Neural crest cell (in vitro differentiated cells): ENCODE measurements at places on chromosomes 3 and 15.

- no peak overlapping the region for H3K27ac ChIP-seq
- no peak overlapping the region for H3K4me3 ChIP-seq
- H3K36me3 ChIP-seq, result peaks cover 8% of the 10 kb centered on the region
- H3K27me3 ChIP-seq, result no peaks in the 10 kb centered on the region
Measured at GRCh38 chr3:120081719-120082118, 12.5 kb downstream of the GSK3B start.

DNA sequence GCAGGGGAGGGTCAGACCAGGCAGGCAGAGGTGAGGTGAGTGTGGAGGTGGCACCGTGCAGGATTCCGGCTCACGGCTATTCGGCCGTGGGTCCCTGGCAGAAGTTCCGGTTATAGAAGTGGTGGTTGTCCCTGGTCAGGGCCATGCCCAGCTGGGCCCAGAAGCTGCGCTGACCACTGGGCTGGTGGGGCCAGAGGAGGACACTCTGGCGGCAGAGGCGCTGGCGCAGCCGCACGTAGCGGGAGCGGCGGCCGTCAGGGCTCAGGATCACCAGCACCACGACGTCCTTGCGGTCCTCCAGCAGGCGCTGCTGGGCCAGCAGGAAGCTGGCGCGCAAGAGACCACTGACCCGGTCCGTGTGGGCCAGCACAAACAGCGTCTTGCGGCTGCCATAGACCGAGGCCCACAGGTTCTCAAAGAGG, 4.3 kb downstream of the TLR9 start:
- no peak for DNase-seq
- H3K27ac ChIP-seq, result no peak overlapping the region
- peaks cover 4% of the 10 kb centered on the region for H3K4me1 ChIP-seq
- no peak overlapping the region for H3K4me3 ChIP-seq

DNA sequence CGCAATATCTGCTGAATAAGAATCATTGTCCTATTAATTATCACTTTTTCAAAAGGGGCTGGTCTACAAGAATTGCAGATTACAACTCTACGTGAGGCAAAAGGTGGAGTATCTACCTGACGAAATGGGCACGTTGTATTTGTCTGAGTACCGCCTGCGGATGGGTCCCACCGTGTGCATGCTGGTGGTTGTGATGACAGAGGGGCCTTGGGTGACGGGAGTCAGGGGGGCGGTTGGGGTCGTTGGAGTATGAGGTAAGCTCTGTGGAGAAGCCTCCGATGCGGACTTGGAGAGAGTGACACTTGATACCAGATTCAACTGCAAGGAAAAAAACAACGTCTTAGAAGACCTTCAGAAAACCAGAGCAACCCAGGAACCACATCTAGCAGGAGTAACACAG, 605.8 kb downstream of the FOXP1 start:
- no peaks in the 10 kb centered on the region for H3K27me3 ChIP-seq
- H3K27ac ChIP-seq, result peak overlapping the region; percentile 6
- H3K4me3 ChIP-seq, result no peak overlapping the region
- DNase-seq, result no peak

- no peak overlapping the region for H3K27ac ChIP-seq
- H3K36me3 ChIP-seq, result peaks cover 2% of the 10 kb centered on the region
- peaks cover 62% of the 10 kb centered on the region for H3K4me1 ChIP-seq
- no peaks in the 10 kb centered on the region for H3K27me3 ChIP-seq
- H3K4me3 ChIP-seq, result no peak overlapping the region
Measured at GRCh38 chr15:57059026-57059660, 140.7 kb downstream of the TCF12 start.

GRCh38 chr15:45199136-45199810, 11.5 kb upstream of the SHF start:
- peak overlapping the region; percentile 90 for H3K27ac ChIP-seq
- H3K4me1 ChIP-seq, result peaks cover 19% of the 10 kb centered on the region
- no peak overlapping the region for H3K4me3 ChIP-seq
- H3K36me3 ChIP-seq, result peaks cover 6% of the 10 kb centered on the region
- DNase-seq, result peak; percentile 26

- peaks cover 13% of the 10 kb centered on the region for H3K4me1 ChIP-seq
- no peak overlapping the region for H3K27ac ChIP-seq
- no peaks in the 10 kb centered on the region for H3K36me3 ChIP-seq
Measured at GRCh38 chr15:100216182-100216581, 125.6 kb downstream of the ADAMTS17 start.

DNA sequence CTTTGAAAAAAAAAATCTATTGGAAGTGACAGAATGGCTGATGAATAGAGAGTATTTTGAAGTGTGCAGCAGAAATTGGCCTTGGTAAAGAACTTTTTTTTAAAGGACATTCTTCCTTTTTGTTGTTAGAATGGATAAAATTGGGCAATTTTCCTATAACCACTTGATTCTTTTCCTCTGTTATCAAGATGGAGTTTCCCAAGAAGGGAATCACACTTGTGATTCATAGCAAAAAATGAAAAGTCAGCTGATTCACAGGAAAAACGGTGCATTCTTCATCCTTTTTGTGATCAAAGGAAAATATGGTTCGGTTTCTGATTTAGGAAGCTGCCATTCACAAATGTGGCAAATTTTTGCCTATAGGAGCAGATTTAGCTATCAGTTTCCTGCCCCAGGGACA, 486.8 kb downstream of the GBE1 start:
- no peaks in the 10 kb centered on the region for H3K36me3 ChIP-seq
- no peaks in the 10 kb centered on the region for H3K27me3 ChIP-seq
- no peak for DNase-seq
